ENCODE measurements at places on chromosomes 5 and 9.

DNA sequence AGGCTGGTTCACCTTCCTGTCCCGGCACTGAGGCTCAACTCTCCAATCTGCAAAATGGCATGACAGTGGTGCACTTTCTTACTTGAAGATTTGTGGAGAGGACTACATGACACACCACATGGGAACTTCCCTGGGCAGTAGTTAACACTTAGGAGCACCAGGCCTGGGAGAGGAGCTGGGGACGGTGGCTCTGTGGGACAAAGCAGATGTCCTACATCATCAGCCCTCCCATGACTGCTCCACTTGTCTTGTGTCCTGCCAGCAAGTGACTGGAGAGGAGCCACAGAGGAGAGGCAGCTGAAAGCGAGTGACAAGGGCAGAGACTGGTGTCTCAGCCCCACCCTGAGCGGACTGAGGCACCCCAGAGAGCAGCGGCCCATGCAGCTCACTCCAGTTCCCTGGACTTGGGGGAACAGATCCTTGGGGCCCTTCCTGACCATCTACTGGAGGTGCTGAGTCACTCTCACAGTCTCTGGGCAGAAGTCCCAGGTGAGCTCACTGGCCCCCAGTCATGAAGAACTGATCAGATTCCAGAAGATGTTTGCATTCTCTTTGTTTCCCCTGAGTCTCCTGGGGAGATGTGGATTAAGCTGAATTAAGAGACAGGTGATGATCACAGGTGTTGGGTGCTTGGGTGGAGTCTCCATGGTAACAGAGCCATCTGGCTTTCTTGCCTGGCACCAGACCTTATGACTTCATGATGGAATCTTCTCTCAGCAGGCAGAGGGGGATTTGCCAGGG, 13.2 kb upstream of the SLC25A48 start:
- DNase-seq: no peak

DNA sequence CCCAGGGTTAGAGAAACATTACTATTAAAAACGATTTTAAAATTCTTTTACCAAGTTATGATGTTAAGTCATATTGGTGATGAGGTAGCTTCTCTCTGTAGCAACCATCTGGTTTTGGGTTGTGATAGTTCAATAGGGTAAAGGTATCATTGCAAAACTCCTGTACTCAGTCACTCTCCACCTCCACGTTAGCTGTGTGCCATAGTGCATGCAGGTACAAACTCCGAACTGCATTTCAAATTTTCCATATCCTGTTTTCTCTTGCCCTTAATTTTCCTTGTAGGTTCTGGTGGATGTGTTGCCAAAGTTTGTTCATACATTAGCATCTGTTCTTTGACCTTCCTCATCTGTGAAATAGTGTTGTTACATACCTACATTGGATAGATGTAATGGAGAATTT, 53.1 kb upstream of the ARRDC3 start:
- DNase-seq: no peak

DNA sequence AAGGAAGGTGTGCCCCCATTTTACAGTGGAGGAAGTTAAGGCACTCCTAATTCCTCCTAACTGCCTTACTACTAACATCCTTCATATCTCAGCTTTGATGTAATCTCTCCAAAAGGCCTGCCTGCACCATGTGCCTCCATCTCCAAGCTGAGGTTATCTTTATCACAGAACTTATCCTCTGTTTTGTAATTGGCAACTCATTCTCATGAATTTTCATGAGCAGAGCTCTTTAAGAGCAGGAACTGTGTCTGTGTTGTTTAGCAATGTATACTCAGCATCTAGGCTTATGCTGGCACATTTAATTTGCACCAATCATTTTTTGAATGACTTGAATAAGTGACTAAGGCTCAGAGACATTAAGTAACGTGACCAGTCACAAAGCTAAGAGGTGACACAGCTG, 147.9 kb upstream of the VLDLR start:
- DNase-seq: no peak

DNA sequence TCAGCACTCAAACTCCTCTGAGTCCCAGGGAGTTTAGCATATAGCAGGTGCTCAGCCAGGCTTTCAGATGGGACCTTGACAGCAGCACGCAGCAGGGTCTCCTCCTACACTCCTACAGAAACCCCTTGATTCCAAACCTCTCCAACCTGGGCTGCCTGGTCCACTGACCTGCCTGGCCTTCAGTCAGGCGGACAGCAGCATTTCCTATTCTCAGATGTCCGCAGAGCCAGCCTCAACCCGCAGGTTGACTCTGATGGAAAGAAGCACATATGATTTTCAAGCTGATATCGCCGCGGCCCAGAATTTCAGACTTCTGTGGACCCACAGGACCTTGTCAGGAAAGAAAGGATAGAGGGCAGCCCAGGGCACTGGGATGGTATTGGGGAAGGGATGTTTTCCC, 5.3 kb upstream of the SLC25A48 start:
- no peak for DNase-seq

GRCh38 chr5:158976035-158976434, 123.7 kb downstream of the EBF1 start:
- DNase-seq: no peak

DNA sequence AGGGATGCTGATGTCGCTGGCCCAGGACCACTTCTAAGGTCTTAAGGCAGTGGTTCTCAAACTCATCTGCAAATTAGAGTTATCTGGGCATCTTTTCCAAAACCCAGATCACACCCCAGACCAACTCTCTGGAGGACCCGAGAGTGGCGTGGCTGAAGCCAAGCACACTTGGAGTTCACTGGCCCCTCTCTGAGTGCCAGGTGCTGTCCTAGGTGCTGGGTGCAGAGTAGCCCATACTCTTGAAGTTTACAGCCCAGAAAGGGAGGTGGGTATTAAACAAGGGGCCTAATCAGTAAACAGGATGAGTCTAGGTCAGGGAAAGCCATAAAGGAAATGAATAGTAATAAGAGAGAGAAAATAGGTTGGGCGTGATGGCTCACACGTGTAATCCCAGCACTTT, 17.6 kb downstream of the CAMK2A start:
- DNase-seq: no peak

DNA sequence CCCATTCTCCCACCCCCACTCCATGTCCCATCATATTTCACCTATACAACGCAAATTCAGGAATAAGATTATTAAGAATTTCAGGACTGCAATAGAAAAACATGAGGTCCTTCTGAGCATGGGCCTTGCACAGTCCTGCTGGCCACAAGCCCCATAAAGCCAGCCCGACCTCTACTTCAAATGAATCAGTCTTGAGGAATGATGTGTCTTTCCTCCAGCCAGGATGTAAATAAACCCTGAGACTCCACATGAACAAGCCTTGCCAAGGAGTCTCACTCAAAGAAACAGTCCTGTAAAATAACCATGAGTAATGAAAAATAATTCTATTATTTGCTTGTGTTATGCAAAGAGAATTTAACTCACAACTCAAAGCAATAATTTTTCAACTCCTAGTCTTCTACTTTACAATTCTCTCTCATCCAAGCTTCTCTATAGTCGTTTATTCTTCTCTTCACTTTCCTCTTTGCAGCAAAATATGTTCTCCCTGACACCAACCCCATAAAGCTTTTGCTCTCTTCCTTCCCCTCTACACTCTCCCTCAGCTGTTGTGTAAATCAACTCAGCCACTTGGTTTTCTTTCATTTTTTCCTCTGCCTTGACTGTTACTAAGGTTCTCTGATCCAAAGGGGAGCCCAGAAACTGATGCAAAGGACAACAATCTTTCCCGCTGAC, 140.1 kb upstream of the MOCS2 start:
- DNase-seq: no peak

GRCh38 chr5:127358284-127358683, 67.7 kb downstream of the MEGF10 start:
- no peak for DNase-seq

DNA sequence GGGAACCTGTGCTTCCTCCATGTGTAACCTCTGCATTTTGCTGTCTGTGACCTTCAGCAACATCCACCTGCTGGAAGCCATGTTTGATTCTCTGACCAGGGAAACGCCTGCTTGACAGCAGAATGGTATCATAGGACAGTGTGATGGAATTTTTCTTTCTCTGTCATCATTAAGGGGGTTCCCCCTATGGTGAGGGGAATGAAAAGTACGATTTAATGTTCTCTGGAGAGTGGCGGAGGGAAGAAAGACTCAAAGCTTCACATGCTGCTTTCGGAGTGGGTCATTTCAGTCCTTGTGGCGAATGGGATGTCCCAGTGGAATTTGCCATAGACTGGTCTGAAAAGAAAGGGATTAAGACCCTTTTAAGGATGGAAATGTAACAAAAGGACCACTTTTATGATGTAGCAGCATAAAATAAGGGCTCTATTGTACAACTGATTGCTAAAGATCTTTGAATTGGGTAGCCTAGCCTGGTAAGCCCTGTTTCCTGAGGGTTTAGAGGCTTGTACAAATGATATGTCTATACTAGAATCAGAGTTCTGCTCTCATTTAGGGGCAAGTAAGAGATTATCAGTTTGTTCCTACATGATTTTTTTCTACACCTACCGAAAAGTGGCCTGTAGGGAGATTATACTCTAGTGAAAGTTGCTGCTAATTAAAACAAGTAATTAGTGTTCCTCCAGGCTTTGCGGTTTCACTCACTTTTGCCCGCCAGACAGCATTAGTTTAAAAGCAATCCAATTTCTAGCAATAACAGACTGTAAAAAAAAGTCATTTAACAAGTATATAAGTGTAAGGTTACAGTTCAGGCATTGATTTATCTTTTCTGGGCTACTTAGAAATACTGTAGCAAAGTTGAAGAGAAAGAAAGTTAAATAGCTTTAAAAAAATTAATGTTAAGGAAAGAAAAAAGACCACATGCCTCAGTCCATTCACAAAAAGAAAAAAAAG, 904.5 kb downstream of the NR2F1-AS1 start:
- DNase-seq: no peak

- DNase-seq: no peak
Measured at GRCh38 chr9:68692519-68692918, 12.5 kb upstream of the PIP5K1B start.

GRCh38 chr5:128199104-128199503, 115.5 kb downstream of the SLC12A2 start:
- DNase-seq: peak; percentile 27

- no peak for DNase-seq
Measured at GRCh38 chr9:125415583-125416460, 154.2 kb downstream of the GAPVD1 start.

DNA sequence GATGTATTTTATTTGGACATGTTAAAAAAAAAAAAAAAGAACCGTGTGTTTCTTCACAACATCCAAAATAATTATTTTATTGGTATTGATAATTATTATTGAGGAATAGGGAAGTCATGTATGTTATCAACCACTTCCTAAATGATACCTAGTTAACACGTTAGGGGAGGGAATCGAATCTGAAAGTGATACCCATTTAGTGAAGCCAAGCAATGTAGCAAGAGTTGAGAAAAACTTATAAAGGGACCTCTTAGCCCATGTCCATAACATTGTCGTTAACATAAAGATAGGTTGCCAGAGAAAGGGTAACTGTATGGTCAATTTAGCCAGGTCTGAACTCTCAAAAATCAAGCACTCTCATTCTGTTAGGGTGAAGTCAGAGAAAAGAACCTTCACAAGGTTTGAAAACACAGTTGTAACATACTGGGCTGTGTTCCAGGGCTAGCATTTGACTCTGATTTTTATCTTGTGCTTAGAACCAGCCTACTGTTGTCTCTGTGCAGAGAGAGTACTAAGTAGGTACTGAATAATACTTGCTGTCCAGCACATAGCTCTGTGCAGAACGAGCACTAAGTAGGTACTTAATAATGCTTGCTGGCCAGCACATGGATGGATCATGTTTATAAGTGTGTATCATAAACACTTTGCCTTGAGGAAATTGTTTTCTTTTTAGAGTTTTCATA, 60.4 kb downstream of the GHR start:
- DNase-seq: no peak

DNA sequence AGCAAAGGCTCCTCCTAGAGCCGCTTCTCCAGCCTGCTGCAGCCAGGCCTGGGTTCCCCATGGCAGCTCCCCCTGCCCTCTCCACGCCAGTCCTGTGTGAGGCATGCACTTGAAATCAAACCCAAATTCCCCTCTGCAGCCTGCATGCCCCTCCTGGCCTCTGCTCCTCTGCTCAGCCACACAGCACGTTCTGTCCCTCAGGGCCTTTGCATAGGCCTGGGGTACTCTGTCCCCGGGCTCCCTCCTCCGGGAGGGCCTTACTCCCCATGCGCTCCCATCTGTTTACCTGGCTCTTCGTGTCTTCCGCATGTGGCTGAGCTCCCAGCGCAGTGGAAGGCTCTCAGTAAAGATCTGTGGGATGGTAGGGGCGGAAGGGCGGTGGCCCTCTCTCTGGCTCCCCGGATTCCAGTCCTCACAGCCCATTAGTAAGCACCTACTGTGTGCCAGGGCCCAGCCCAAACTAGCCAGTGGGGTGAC, 203.5 kb upstream of the IER5L start:
- DNase-seq: no peak

GRCh38 chr9:25691786-25692185, 13.5 kb upstream of the TUSC1 start:
- no peak for DNase-seq

DNA sequence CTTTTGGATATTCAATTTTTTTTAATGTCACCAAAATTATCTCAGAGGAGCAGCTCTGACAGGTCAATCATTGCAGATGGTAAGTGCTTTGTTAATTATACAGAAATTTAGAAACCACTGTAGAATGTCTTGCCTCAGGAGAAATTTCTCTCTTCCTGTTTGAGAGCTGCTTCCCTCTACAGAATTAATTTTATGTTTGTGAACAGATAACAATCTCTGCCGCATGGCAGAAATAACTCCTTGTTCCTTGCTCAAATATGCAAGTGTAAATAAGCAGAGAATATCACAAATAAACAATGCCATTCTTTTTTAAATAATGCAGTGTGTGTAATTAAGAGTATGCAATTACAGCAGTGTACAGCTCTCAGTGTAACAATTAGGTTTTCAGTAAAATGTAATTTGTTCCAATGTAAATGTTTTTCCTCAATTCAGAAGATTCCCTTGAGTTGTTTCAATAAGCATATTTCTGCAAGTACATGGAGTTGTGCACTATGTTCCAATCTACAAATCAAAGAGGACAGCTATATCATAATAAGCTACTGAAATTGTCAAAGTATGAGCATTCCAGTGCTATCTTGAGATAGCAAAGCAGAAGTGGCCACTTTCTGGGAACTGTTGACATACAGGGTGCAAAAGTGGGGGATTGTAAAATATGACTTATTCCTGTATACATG, 1012.8 kb downstream of the MAT2B start:
- no peak for DNase-seq

DNA sequence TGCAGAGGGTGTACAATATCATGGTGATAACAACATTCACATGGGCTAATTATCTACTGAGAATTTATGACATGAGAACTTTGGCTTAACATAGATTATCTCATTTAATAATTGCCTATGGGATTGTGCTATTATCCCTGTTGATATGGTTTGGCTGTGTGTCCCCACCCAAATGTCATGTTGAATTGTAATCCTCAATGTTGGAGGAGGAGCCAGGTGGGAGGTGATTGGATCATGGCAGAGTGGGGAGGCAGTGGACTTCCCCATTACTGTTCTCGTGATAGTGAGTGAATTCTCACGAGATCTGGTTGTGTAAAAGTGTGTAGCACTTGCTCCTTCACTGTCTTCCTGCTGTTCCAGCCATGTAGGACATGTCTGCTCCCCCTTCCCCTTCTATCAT, 186.4 kb downstream of the TRIM32 start:
- no peak for DNase-seq

GRCh38 chr5:55903121-55903701, 52.1 kb downstream of the IL31RA start:
- no peak for DNase-seq
